ENCODE measurements at places on chromosomes 1 and 21.

DNA sequence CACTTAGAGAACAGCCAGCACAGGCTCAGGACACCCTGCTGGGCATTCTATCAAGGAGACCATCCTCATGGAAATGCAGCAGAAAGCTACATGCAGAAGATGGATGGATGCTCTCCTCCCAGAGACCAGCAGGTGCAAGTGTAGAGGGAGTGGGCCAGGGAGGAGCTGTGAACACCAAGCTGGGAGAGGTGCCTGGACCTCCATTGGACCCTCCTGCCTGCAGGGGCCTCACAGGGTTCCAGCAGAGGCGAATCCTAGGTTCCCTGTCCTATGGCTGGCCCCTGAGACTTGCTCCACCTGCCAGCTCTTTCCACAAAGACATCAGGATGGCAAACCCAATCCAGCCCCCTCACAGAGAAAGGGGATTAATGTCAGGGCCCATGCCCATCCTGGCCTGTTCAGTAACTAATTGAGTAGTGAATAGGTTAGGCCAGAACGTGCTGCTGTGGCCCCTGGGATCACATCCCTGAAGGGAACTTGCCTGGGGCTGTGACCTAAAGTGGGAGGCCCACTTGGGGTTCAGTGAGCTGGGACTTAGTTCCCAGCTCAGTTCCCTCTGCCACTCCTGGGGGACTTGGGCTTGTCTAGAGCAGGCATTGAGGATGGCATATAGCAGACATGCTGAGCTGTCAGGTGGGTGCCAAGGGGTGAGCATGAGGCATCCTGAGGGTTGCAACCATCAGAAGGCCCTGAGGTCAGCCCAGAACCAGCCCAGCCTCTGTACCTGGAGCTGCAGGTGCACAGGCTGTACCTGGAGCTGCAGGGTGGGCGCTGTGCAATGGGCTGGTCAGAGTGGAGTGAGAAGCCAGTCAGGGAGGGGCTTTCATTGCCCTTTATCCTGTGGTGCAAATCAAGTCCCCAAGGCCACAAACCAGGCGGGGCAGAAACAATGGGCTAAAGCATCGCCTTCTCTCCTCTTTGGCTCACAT, 22.9 kb upstream of the ZNF678 start:
- no peak for DNase-seq

- no peak for DNase-seq
Measured at GRCh38 chr1:29793653-29794348, 557.5 kb downstream of the PTPRU start.

DNA sequence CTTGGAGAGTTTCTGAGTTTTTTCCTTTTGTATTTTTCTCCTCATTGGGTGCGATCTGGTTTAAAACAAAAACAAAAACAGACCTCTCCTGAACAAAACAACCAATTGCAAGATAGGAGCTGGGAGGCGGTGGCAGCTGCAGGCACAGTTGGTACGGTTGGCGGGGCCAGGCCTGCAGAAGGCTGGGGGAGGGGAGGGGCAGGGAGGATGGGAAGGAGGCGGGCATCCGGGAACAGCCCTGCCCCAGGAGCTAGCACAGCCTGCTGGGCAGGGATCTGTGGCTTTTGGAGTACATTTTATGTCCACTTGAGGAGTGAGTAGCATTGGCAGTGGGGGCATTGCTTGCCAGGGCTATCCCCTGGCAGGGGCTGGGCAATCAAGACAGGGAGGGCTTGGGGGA, 5.2 kb downstream of the CAPN9 start:
- DNase-seq, result no peak

DNA sequence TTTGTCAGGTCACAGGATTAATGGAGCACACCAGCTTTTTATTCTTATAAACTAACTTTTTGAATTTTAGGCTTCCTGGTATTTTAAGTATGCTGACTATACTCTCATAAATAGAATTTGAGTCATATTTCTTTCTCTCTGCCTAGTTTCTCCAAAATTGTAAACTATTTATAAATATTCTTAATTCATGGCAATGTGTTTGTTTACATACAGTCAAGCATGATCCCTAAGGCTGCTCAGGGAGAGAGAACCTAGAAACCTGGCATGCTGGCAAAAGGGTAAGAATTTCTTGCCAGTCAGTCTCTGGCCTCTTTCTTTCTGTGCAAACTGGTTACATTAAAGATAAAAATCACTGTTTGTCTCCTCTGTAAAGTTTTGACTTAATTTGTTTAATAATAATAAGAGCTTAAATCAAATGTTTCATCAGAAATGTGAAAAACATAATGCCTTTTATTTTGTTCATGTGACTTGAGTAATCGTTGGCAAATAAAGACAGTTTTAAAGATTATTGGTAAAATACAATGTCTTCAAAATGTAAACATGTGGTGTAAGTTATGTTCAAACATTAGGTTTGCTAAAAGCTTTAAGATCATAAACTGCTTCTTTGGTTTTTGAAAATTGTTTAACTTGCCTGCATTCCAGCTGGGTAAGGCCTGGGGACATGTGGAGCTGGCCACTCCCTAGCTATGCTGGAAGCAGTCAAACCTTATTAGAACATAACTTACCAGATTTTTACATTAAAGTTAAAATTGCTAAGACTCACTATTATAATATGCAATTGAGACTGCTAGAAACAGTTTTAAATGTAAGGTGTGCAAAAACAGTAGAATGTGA, 1401.7 kb downstream of the NCAM2 start:
- DNase-seq, result no peak

DNA sequence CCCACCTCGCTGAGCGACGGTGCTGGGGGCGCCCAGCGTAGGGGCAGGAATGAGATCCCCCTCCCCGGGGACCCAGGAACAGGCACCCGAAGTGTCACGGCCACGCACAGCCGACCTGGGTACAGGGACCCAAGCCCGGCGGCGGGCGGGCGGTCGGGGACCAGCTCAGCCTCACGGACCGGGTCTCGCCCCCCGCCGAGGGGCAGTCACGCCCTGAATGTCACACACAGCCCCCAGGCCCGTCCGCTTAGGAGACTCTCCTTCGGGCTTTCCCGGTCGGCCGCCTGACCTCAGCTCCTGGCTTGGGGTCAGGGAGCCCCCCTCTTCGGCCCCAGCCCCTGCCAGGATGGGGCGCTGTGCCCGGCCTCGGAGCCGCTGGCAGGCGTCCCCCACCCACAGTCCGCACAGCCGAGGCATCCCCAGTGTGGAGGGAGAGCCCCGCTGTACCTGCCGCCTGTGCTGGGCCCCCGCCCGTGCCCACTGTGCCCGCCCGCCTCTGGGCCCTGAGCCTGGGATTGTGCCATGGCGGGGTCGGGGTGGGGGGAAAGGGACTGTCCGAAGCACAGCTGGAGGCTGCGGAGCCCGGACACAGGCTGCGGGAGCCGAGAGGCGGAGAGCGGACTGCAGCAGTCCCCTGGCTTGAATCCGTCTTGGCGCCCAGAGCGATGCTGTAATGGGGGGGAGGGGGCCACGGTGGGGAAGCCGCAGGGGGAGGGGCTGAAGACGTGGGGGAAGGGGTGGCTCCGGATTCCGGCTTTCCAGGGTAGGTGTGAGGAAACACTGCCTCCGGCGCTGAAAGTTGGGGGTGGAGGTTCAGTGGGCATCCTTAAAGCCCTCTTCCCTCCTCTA, 627 bp upstream of the DLGAP3 start:
- no peak for DNase-seq

DNA sequence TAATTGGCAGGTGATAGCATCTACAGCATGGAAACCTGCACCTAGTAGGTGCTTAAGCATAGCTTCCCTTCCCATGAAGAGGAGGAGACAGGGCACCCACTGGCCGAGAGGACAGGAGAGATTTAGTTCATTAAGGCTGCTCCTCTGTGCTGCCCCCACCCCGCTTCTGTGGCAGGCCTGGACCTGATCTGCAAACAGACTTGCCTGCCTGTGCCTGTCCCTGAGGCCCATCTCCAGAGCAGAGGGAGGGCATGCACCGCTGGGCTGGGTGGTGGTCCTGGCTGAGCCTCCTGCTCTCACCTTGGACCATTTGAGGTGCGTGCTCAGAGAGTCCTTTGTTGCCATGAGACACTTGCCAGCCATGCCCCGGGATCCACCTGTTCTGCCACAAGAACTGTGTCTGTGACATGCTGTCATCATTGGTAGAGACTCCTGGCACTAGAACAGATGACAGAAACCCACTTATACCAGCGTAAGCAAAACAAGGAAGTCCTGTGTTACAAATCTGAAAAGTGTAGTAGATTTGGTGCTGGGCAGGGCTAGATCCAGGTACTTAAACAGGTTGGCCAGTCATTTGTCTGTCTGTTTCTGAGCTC, 55.6 kb downstream of the PTPRF start:
- no peak for DNase-seq

DNA sequence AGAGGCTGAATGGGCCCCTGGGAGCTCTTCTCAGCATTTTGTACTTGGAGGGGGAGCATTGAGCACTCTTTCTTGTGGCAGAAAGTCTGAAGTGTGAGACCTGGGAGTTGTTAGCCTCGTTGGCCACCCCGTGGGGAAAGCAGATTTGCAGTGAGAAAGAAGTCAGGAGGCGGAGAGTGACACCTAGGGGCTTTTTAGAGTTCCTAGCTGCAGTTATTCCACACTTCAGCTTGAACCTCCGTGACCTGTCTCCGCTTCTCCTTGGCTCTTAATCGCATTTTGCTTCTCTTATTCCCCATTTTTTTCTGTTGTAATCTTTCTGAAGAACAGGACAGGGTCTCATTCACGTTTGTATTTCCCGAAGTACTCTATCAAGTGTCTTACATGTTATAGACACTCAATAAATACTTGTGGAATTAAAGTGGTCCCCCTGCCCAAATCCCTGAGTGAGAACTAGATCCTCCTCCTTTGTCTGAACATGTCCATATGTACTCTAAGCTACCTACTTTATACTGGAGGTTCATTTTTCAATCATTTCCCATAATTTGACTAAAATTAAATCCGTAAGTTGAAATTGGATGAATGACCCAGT, 14.5 kb upstream of the C1orf141 start:
- DNase-seq, result no peak

- DNase-seq, result no peak
Measured at GRCh38 chr21:14550135-14550534, 4.0 kb upstream of the SAMSN1 start.

- no peak for DNase-seq
Measured at GRCh38 chr1:41343790-41344699, 17.2 kb upstream of the FOXO6 start.

DNA sequence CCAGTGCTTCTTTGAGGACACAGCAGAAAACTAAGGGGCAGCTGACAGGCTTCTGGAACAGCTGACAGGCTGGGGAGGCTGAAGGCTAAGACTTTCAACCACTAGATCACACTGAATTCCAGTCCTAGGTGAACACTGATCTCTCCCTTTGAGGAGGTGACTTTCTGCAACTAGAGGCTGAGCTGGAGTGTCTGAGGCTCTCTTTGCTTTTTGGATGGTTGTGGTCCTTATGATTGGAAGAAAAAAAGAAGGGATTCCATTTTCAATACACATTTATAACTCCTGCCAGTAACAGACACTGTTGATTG, 1.4 kb downstream of the IL6R start:
- DNase-seq, result no peak

DNA sequence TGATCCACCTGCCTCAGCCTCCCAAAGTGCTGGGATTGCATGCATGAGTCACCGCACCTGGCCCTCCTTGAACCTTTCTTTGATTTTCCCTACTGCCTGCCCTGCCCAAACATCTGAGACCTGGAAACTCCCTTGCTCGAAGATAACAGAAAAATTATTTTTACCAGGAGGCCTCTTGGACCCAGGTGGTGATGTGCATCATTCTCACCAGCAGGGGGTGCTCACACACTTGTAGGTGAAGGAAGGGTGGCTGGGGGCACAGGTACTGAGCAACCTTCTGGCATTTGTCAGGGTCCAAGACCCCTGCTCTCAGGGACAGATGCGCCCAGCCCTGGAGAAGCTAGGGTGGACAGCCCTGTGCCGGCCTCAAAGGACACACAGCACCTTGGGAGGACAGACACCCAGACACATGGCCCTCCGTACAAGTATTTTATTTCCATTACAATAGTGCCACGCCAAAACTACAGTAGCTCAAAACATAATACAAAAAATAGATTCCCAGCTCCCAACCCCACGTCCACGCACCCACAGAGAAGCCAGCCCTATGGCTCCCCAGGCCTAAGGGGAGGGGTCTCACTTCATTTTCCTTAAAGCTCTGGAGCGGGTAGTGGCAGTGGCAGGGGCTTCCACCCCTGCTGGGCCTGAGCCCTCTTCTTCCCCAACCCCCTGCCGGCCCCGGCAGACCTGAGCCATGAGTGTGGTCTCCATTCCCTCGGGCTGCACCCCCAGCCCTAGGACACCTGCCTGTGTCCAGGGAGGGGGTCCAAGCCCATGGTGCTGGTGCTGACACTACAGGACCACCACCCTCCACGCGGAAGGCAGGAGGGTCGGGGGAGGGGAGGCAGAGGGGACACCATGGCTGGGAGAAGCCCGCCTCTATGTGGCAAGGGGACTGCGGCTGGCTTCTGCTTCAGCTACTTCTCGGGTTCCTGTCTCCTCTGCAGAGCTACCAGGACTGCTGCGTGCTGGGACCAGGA, 40.4 kb upstream of the EIF4G3 start:
- no peak for DNase-seq

GRCh38 chr1:246492611-246493245, 14.4 kb downstream of the SMYD3 start:
- no peak for DNase-seq

DNA sequence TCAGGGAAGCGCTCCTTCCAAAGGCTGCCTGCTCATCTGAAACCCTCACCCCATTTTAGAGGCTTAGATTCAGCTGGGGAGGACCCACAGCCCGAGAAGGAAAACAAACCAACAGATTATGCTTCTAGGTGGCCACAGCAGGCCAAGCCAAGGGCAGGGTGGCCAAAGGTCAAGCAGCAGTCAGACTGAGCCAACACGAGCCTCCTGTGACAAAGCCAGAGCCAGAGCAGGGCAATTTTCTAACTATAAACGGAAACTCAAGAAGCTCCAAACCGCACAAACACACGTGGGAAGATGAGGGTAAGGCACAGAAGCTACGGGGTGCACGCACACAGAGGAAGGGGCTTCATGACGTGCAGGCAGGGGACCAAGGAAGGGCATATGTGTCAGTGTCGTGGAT, 64.1 kb downstream of the PLEKHA6 start:
- no peak for DNase-seq

GRCh38 chr1:56151402-56151801, 428.0 kb downstream of the PLPP3 start:
- DNase-seq, result no peak

DNA sequence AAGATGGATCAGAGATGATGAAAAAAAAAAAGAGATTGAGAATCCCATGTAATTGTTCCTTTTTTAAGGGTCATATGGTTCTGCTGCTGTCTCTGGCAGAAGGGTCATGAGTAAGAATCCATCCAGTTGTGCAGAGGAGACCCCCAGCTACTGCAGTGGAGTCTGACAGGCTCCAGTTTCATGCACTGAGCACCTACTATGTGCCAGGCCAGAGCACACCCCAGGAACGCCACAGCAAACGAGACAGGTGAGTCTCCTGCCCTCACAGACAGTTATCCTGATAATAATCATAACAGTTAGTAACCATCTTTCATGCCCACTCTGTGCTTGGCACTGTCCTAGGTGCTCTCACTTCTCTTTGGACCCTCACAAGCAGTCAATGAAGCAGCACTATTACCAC, 420.0 kb downstream of the MATN1 start:
- DNase-seq, result no peak

DNA sequence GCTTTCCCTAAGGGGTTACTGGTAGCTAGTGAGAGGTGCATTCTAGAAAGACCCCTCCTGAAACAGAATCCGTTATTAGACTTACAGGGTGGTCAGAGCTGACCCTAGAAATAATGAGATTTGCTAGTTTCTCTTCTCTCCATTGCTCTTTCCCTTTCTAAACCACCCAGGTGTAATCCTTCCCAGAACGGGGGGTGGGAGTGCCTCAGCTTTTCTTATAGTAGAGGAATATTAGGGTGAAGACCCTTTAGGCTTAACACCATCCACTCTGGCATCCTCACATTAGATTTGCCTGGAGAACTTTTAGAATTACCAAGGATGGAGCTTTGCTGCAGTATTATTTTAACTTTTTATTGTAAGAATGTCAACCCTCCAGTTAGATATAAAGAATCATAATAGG, 49.4 kb downstream of the CAPN9 start:
- no peak for DNase-seq
